ENCODE measurements at places on chromosomes 13 and 19. TPM values are rescaled to one million over a fixed set of nuclear protein-coding genes. Genes with fewer than 3 reads are reported as not detected.

The APOC4 gene
- total RNA-seq: not detected

The LRRC8E gene
- total RNA-seq: 0.96 TPM

DNA sequence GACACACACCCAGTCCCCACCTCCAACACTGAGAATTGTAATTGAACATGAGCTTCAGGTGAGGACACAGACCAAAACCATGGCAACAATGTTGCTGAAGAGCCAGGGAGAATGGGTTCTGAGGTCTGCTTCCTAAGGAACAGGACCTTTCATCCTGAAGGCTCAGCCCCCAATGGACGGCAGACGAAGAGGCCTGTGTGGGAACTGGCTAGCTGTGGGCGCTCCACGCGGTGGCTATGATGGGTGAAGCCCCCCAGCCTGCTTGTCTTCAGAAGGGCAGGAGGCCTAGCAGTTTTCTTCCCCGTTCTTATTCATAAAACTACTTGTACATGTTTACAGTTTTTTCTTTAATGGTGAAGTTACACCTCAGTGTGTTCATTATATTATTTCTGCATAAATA lies 136.1 kb upstream of the SPACA7 start:
- no peak overlapping the region for H3K4me3 ChIP-seq
- H3K27me3 ChIP-seq: no peaks in the 10 kb centered on the region
- no peaks in the 10 kb centered on the region for H3K36me3 ChIP-seq
- H3K27ac ChIP-seq: no peak overlapping the region
- no peak for DNase-seq
- no peaks in the 10 kb centered on the region for H3K4me1 ChIP-seq

DNA sequence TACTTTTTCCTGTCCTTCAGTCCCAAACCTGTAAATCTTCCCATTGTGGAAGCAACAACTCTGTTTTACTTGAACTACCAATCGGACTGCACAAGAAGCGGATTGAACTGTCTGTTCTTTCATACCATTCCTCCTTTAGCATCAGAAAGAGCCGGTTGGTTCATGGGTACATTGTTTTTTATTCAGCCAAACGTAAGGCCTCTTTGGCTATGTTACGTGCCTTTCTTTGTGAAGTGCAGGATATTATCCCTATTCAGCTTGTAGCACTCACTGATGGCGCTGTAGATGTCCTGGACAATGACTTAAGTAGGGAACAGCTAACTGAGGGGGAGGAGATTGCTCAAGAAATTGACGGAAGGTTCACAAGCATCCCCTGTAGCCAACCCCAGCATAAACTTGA lies 60.3 kb downstream of the ARHGAP35 start:
- no peak overlapping the region for H3K4me3 ChIP-seq
- no peak for DNase-seq
- peaks cover 13% of the 10 kb centered on the region for H3K4me1 ChIP-seq
- no peaks in the 10 kb centered on the region for H3K27me3 ChIP-seq
- peaks cover 45% of the 10 kb centered on the region for H3K36me3 ChIP-seq

- no peaks in the 10 kb centered on the region for H3K36me3 ChIP-seq
- DNase-seq: no peak
- H3K27me3 ChIP-seq: no peaks in the 10 kb centered on the region
Measured at GRCh38 chr13:86559901-86560300, 760.7 kb upstream of the SLITRK6 start.

GRCh38 chr19:37966211-37966661 lies 59.2 kb downstream of the SIPA1L3 start:
- H3K27ac ChIP-seq: no peak overlapping the region
- H3K27me3 ChIP-seq: no peaks in the 10 kb centered on the region
- H3K36me3 ChIP-seq: no peaks in the 10 kb centered on the region
- H3K4me3 ChIP-seq: no peak overlapping the region

GRCh38 chr13:36817996-36818803 lies 822 bp upstream of the RFXAP start:
- peak overlapping the region; percentile 89 for H3K4me3 ChIP-seq
- no peaks in the 10 kb centered on the region for H3K36me3 ChIP-seq
